ENCODE measurements at places on chromosomes 2 and 18.

- DNase-seq, result no peak
These were observed 14.3 kb downstream of the KCNK3 start for GRCh38 chr2:26706616-26707473.

DNA sequence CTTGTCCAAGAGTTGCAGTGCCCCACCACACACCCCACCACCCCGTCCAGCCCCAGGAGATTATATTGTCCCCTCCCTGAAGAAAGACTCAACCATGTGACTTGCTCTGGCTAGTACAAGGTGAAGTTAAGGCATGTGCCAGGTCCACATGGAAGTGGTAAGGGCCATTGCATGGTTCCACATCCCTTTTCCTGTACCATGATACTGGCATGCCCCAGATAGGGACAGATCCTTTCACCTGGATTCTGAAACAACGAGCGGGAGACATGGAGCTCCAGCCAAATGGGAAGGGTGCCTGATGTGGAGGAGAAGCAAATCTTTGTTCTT is 141.5 kb upstream of the APCDD1 start:
- no peak for DNase-seq

DNA sequence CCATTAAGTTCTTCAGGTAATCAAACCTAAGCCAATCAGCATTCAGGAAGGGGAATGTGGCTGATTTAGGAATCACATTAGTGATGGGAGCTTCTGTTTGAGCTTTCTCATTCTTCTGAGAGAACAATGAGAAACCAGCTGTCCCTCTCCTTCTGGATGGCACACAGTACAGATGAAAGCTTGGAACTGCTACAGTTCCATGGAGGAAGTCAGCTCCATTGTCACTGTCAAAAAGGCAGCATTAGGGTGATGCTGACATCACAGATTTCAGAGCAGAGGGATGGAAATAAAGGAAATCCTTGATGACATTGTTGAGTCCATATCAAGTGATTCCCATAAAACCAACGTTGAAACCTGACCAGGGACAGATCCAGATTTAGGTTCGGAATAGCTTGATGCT is 36.1 kb upstream of the ACYP2 start:
- no peak for DNase-seq

- DNase-seq, result no peak
These were observed 439.8 kb downstream of the TGIF1 start for GRCh38 chr18:3889803-3890202.

- no peak for DNase-seq
These were observed 9.2 kb downstream of the SLC4A5 start for GRCh38 chr2:74333896-74334586.
